ENCODE measurements at places on chromosomes 3 and 15.

DNA sequence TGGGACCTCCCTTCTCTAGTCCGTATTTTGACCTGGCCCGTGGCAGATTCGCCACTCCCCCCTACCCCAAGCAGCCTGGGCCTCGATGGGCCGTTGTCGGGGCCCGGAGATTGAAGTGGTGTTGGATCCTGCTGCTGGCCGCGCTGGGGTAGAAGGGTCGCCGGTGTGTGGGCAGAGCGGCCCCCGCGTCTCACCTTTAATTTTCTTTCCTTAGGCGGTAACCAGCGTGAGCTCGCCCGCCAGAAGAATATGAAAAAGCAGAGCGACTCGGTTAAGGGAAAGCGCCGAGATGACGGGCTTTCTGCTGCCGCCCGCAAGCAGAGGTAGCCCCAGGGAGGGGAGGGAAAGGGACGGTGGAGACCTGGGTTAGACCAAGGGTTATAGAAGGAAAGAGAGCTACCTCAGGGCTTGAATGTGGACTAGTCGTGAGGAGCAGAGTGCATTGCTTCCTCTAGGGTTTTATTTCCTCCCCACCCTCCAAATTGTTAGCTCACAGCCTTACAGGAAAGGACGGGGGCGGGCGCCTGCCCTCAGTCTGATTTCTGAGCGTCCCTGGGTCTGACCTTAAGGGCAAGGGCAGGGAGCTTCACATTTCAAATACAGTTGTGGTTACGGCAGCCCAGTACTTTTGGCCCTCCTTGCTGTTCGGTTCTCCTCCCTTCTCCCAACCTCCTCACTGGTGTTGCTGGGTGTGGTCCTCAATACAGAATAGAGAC lies 799 bp downstream of the SERF2 start:
- peak; percentile 25 for DNase-seq

- peak; percentile 31 for DNase-seq
These were observed 48.2 kb upstream of the PYDC2 start for GRCh38 chr3:191412759-191413158.

DNA sequence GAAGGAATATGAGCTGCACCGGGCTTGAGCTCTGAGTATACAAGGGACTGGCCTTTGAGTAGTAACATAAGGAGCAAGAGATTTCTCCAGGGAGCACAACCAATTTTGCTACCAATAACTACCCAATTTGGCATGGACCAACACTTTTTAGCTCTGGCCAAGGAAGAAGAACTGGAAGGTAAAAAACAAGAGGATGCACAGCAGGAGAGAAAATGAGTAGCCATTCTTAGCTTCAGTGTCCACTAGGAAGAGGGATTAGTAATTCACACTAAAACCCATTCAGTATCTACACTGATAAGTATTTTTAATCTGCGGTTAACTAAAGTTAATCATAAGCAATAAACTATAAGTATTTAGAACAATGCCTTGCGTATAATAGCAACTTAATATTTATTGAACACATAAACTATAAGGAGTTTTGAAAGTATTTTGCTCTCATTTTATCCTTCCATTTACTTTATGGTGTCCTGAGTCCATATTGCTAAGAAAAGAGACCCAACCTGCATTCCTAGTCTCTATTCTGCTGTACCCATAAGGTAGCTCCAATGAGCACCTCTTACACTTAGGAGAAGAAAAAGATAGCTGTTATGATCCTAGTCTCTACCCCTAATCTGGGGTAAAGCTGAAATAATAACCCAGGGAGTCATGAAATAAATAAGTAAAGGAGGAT lies 268.9 kb downstream of the IGSF11 start:
- DNase-seq = no peak

DNA sequence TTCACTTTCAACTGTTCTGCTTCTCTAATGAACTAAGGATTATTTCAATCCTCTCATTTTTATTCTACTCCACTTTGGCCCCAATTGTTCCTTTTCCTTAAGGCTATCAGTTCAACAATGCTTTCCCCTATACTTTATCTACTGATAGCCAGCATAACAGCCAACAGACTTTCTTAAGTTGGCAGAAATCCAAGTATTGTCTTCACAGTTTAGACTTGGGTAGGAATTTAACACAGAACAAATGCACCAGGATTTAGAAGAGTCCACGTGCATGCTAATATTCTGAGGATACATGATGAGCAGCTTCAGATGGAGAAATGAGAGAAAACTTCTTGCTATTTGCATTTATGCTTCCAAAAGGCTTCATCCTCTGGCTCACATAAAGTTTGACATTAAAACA lies 54.8 kb downstream of the FBN1 start:
- no peak for DNase-seq

DNA sequence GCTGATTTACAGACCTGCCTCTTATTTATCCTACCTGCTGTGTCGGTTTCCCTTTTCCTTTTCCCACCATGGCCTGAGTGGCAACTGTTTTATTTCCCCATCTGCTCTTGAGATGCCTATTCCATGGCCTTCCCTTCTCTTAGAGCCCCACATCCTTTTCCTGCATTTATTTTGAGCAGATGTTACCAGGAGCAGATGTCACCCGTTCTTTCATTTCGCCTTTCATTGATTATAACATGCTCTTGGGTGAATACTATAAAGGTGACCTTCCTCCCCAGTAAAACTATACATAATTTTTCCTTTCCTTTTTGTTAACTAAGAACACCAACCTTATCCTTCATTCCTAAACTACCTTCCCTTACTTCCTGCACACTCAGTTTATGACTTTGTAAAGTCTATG lies 8.5 kb upstream of the P2RY1 start:
- DNase-seq = no peak

GRCh38 chr3:125525153-125525552 lies 5.2 kb upstream of the SNX4 start:
- no peak for DNase-seq

DNA sequence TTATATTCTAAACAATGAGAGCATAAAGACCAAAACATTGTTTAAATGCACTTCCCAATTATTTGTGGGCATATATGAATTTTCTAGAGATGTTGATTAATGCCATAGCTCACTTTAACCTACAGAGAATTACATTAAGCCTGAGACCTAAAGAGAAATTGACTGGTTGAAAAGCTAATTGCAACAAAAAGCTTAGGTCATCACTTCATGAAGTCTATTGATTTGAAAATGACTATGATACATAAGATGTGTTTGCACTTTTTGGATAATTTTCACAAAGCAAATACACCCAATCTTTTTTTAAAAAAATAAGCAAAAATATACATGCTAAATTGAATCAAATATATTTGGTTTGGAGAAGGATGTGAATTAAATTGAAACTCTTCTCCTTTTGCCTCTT lies 532.8 kb upstream of the GOLIM4 start:
- no peak for DNase-seq

- peak; percentile 73 for DNase-seq
These were observed 78.7 kb downstream of the ZNF385D start for GRCh38 chr3:21672303-21672702.

- DNase-seq = no peak
These were observed 5.5 kb downstream of the GRIP2 start for GRCh38 chr3:14534516-14535191.

DNA sequence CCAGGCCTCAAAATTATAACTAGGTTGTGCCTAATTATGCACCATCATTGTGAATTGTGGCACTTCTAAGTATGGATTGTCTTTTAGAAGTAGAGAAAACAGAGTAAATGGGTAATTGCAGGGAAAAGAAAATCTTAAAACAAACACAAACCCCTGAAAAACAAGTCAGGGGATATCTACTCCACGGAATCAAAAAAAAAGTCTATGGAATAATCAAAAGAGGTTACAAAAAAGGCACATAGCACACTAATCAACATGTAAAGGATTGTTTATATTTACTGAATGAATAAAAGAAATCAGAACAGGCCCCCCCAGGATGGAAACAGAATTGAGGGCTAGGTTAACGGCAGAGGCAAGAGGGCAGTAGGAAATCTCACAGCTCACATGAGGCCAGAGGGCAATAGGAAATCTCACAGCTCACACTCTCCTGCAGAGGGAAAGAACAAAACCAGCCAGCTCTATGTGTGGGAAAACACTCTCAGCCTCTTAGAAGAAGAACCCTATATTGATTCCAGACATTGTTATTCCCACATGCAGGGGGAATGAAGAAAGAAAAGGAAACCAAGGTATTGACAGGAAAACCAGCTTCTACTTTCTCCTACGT lies 72.7 kb upstream of the FNDC3B start:
- no peak for DNase-seq

DNA sequence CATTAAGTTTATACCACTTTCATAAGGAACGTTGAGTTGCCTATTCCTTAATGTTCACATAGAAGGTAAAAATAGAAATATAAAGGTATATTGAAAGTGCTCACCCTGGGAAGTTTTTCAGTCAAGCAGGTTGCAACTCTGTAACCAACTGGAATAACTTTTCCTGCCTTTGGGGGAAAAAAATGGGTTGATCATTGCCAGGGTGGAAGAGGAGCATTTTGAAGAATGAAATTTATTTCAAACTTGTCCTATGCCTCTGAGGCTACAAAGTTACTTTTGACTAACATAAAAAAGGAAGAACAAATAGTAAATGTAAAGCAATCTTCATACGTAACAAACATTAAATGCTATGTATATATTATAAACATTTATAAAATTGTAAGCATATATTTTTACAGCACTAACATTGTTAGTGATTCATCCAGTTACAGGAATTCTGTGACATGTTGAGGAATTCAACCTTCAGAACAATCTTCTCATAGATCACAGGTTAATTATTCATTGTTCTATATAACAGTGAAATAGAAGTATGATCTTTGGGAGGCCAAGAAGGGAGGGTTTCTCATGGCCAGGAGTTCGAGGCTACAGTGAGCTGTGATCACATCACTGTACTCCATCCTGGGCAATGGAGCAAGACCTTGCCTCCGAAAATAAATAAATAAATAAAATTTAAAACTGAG lies 13.5 kb downstream of the EFHB start:
- DNase-seq = no peak

GRCh38 chr3:20905210-20905805 lies 719.3 kb upstream of the SGO1 start:
- DNase-seq = peak; percentile 19
